Hepatocyte (in vitro differentiated cells): ENCODE measurements at places on chromosomes 2 and 18. TPM values are rescaled to one million over a fixed set of nuclear protein-coding genes. Genes with fewer than 3 reads are reported as not detected.

GRCh38 chr2:239343946-239344856 is 56.6 kb downstream of the HDAC4 start:
- H3K27me3 ChIP-seq: no peaks in the 10 kb centered on the region
- H3K4me3 ChIP-seq: no peak overlapping the region
- no peaks in the 10 kb centered on the region for H3K36me3 ChIP-seq
- DNase-seq: no peak

Gene TRAPPC8
- total RNA-seq: 39.4 and 68.7 TPM in 2 replicates

Gene BCL2
- 9.1 and 11.4 TPM in 2 replicates for total RNA-seq

DNA sequence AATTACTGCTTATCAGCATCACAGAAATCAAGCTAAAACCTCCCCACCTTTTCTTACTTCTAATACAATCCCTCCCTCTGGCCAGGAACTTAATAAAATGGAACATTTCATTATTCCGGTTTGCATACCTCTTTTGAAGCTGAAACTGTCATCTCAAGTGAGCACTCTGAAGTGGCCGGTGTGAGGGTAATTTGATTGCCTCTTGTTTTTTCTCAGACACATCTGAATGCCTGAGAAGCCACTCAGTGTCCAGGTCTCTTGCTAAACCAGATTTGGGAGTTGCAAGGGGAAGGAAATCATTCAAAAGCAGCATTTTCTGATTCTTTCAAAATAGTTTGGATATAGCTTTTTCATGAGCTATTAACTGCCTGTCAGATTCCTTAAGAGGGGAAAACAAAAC is 190.3 kb downstream of the C1D start:
- H3K36me3 ChIP-seq: no peaks in the 10 kb centered on the region
- H3K4me1 ChIP-seq: peaks cover 5% of the 10 kb centered on the region
- no peak overlapping the region for H3K27ac ChIP-seq

Gene LPIN1
- 35.3 and 42.6 TPM in 2 replicates for total RNA-seq

DNA sequence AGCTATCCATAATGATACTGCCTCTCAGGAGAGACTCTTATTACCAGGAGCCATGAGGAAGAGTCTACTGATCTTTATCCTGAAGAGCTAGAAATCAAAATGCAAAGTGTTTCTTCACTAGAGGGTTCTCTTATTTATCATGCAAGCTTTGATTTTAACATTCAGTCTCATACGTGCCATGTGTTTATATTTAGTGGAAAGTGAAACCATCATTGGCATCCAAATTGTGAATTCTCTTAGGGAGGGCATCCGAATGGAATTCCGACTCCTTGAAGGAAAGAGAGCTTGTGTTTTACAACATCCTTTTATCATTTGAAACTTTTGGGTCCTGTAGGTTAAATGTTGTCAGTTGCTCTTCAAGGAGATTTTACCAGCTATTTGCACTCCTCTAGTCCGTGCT is 170.4 kb upstream of the SESTD1 start:
- no peaks in the 10 kb centered on the region for H3K36me3 ChIP-seq
- no peak for DNase-seq
- H3K27me3 ChIP-seq: no peaks in the 10 kb centered on the region
- H3K4me3 ChIP-seq: no peak overlapping the region
- H3K4me1 ChIP-seq: no peaks in the 10 kb centered on the region
- H3K27ac ChIP-seq: no peak overlapping the region

DNA sequence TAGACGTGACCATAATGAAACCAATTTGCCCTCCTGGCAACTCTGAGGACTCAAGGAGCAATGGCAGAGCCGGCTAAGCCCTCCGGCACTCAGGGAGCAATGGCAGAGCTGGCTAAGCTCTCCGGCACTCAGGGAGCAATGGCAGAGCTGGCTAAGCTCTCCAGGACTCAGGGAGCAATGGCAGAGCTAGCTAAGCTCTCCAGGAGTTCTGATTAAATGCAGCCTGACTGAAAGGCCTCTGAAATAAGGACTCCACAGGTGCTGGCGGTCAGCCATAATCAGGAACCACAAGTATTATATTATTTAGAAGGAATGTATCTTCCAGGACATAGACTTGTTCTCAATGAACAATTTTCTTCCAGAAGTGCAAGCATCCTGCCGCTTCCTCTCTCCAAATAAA is 65.2 kb downstream of the C2orf76 start:
- no peaks in the 10 kb centered on the region for H3K4me1 ChIP-seq
- no peak overlapping the region for H3K4me3 ChIP-seq
- no peaks in the 10 kb centered on the region for H3K36me3 ChIP-seq
- DNase-seq: no peak
- H3K27me3 ChIP-seq: no peaks in the 10 kb centered on the region

Gene TMEM198
- total RNA-seq: 7.3 and 8.0 TPM in 2 replicates

- H3K27ac ChIP-seq: no peak overlapping the region
- peaks cover 16% of the 10 kb centered on the region for H3K4me1 ChIP-seq
- H3K36me3 ChIP-seq: no peaks in the 10 kb centered on the region
- no peak for DNase-seq
- no peak overlapping the region for H3K4me3 ChIP-seq
Measured at GRCh38 chr2:233428008-233428407, 73.7 kb downstream of the DGKD start.

Gene KLHL30
- not detected in 2 replicates for total RNA-seq
